Caco-2 (cell line): ENCODE measurements at places on chromosomes 7 and 10.

DNA sequence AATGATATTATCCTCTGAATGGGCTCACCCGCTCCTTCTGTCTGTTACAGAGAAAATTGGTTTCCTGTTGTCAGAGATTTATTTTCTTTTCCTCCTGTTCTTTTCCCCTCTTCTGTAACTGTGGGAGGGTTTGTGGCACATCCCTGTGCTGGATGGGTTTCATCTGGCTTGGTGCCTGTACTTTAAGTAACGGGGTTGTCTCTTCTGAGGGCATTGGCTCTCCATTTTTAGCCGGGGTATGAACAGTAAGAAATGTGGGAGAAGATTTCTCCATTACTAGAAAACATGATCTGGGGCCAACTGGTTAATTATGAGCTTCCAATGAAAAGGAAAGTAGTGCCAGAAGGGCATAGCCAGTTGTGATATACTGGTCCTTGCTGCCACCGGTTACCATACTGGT is 142.6 kb downstream of the SND1 start:
- DNase-seq, result no peak

DNA sequence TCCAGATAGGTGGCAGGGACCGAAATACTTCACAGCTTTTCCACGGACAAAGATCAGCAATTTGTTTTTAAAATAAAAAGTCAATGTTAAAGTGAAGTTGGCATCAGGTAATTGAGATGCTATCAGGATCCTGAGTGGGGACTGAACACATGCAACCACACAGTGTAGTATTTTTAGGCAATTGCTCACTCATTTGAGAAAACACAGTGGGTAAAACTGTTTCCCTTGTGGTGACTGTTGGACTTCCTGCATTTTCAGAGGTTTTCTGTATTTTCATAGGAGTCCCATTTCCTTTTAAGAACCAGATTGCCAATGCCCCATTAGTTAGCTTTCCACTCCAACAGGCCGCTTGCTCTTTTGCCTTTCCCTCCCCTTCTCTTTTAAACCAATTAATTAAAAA is 159.5 kb upstream of the ZNF32 start:
- DNase-seq, result no peak

DNA sequence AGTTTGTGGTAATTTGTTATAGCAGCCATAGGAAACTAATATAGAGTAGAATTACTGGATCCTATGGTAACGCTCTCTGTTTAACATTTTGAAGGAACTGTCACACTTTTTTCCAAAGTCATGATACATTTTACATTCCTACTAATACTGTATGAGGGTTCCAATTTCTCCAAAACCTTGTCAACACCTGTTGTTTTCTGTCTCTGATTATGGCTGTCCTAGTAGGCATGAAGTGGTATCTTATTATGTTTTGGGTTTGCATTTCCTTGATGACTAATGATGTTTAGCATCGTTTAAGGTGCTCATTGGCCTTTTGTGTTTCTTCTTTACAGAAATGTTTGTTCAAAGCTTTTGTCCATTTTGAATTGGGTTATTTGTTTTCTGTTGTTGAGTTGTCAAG is 69.6 kb downstream of the VPS50 start:
- DNase-seq, result no peak

DNA sequence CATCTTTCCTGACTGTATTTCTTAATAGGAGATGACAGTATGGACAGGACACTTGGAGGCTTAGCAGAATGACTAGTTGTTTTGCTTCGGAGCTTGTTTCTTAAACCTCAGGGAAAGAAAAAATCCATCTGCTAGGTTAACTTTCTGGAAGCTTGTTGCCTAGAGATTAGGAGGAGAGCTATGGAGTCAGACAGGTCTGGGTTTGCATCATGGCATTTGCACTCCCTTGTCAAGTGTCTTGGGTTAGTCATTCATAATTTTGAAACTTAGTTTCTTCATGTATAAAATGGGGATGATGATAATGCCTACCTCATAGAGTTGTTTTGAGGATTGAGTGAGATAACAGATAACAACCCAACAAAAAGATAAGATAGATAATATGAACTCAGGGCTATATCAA is 231.5 kb downstream of the STK31 start:
- DNase-seq, result no peak

DNA sequence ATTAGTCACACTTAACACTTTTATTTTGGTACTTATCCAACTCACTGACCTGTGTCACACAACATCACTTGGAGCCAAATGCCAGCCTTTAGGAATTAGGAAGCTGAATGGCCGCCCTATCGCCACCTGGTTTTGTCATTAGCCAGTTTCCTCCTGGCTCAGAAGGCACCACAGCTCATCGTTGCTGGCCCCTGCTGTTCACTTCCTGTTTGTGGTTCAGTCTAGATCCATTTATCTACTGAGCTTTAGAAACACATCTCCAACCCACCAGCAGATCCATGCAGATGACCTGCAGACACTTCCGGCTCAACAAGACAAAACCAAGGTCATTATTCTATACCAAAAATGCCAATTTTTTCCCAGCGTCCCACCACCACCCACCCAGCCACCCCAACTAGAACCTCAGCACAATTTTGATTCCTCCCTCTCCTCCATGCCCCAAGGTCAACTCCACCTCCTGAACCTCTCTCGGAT is 193.5 kb upstream of the NEBL start:
- no peak for DNase-seq
